ENCODE measurements at places on chromosomes 6 and 20.

DNA sequence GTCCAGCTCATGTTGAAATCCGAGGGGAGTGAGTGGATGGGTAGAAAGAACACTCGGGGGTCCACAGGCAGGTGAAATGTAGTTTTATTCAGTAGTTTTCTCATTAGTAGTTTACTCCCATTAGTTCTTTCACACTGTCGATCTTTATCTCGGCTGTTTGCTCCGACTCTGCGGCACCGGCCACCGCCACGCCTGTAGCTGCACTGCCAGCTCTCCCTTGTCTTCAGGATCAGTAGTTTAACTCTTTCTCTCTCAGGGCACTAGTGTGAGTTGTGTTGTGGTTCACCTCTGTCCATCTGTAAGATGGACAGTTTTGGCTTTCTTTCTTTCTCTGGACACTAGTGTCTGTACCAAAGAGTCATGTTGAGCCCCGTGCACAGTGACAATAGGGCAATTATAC, 195.7 kb downstream of the LMBRD1 start:
- H3K36me3 ChIP-seq: no peaks in the 10 kb centered on the region
- no peaks in the 10 kb centered on the region for H3K27me3 ChIP-seq
- no peak for DNase-seq
- H3K27ac ChIP-seq: no peak overlapping the region
- no peaks in the 10 kb centered on the region for H3K4me1 ChIP-seq

GRCh38 chr6:155378276-155378675, 64.0 kb upstream of the TFB1M start:
- DNase-seq: no peak
- H3K36me3 ChIP-seq: no peaks in the 10 kb centered on the region
- H3K4me3 ChIP-seq: no peak overlapping the region

- no peak overlapping the region for H3K27ac ChIP-seq
- no peaks in the 10 kb centered on the region for H3K27me3 ChIP-seq
- H3K4me3 ChIP-seq: no peak overlapping the region
- H3K4me1 ChIP-seq: no peaks in the 10 kb centered on the region
- no peak for DNase-seq
Measured at GRCh38 chr6:21383450-21384085, 210.0 kb upstream of the SOX4 start.

DNA sequence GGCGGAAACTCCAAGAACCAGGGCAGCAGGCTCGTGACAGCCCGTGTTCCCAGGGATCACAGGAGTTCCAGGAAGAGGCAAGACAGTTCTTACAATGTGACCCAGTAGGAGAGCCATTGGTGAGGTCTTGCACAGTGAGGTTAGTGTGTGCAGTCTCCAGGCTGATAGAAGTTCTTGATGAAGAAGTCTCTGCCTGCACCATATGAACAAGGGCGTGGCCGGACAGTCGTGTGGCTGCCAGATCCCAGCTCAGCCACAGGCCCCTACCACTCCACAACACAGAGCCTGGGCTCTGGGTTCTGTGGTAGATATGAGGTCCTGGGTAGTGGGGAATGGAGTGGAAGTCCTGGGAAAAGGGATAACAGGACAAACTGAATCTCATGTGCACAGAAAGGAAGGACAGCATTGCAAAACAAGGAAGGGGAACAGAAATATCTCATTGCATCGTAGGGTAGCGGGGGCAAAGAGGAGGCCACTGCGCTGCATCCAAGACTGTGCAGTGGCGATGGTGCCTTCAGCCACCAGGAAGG, 65.2 kb downstream of the STX11 start:
- H3K4me1 ChIP-seq: peaks cover 29% of the 10 kb centered on the region
- H3K36me3 ChIP-seq: peaks cover 33% of the 10 kb centered on the region
- H3K27ac ChIP-seq: peak overlapping the region; percentile 100
- H3K27me3 ChIP-seq: peaks cover 3% of the 10 kb centered on the region
- H3K4me3 ChIP-seq: peak overlapping the region; percentile 94

DNA sequence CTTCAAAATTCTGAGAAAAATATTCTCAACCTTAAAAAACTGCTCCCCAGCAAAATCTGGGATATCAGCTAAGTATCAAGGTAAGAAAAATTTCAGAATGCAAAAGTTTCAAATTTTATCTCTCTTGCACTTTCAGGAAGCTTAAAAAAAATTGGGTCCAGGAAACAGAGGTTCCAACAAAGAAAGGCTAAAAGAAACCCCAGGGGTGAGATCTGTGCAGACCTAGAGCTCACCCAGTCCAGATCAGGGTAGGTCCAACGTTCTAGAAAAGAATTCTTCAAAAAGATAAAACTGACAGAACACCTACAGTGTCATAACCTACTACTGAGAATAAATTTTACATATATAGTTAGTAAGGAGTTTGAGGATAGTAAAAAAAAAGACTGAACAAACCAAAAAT, 23.5 kb downstream of the ILRUN start:
- H3K27me3 ChIP-seq: no peaks in the 10 kb centered on the region
- DNase-seq: no peak

- H3K27ac ChIP-seq: peak overlapping the region; percentile 83
- H3K4me1 ChIP-seq: peaks cover 29% of the 10 kb centered on the region
Measured at GRCh38 chr20:36744764-36745191, 1.1 kb downstream of the NDRG3 start.

GRCh38 chr6:343960-344815, 47.4 kb upstream of the IRF4 start:
- H3K4me3 ChIP-seq: no peak overlapping the region
- H3K27ac ChIP-seq: no peak overlapping the region
- DNase-seq: no peak
- peaks cover 7% of the 10 kb centered on the region for H3K36me3 ChIP-seq
- H3K27me3 ChIP-seq: no peaks in the 10 kb centered on the region

DNA sequence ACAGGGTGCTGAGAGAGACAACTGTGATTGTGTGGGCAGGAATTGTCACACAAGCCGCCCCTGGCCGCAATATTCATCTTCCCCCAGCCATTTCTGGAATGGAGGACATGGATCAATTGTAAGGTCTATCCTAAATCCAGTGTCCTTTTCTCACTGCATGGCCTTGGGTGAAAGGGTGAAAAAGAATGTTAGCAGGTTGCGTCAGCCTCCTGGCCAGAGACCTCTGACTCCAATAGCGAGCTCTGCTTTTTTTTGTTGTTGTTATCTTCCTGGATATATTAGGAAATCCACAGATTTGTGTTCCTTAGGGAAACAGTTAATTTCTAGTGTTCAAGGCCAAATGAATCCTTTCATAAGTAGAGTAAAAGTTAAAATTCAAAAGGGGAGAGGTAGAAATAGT, 47.1 kb upstream of the CD83 start:
- peaks cover 17% of the 10 kb centered on the region for H3K4me1 ChIP-seq
- DNase-seq: no peak
- no peak overlapping the region for H3K27ac ChIP-seq
- no peak overlapping the region for H3K4me3 ChIP-seq
- peaks cover 7% of the 10 kb centered on the region for H3K27me3 ChIP-seq
- H3K36me3 ChIP-seq: peaks cover 3% of the 10 kb centered on the region

Data from effector memory CD8-positive, alpha-beta T cell (primary cell).